Naive thymus-derived CD8-positive, alpha-beta T cell (primary cell): ENCODE measurements at places on chromosomes 2 and 18.

DNA sequence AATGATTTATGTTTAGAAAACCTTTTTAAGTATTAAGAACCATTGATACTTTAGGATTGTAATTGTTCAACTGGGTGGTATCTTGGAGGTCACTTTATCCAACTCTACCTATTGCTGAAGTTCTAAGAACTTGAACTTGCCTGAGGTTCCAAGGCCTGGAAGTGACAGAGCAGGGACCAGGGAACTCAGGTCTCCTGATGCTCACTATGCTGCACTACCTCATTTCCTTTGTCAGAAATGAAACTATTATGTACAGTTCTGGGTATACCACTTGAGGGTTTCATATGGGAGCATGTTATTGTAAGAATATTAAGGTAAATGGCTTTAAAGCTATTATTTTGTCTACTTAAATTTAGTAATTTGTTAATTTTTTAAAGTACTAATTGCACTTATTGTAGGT lies 3.0 kb downstream of the MBD5 start:
- DNase-seq, result peak; percentile 19

GRCh38 chr18:76405681-76406356 lies 89.2 kb downstream of the ZNF516 start:
- peak; percentile 82 for DNase-seq

DNA sequence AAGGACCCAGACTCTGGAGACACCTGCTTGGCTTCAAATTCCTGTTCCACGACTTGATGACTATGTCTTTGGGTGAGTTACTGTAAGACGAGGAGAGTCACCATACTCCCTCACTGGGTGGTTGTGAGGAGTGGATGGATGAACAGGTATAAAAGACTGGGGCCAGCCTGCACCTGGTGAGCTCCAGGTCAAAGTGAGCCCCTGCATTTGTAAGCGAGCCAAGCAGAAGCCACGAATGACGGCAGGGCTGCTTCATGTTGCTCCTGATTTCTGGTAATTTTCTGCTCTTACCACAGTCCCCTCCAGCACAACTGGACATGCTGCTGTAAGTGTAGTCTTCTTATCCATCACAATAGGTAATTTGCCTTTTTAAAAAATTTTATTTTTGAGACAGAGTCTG lies 86.6 kb downstream of the POLR1A start:
- DNase-seq, result no peak

DNA sequence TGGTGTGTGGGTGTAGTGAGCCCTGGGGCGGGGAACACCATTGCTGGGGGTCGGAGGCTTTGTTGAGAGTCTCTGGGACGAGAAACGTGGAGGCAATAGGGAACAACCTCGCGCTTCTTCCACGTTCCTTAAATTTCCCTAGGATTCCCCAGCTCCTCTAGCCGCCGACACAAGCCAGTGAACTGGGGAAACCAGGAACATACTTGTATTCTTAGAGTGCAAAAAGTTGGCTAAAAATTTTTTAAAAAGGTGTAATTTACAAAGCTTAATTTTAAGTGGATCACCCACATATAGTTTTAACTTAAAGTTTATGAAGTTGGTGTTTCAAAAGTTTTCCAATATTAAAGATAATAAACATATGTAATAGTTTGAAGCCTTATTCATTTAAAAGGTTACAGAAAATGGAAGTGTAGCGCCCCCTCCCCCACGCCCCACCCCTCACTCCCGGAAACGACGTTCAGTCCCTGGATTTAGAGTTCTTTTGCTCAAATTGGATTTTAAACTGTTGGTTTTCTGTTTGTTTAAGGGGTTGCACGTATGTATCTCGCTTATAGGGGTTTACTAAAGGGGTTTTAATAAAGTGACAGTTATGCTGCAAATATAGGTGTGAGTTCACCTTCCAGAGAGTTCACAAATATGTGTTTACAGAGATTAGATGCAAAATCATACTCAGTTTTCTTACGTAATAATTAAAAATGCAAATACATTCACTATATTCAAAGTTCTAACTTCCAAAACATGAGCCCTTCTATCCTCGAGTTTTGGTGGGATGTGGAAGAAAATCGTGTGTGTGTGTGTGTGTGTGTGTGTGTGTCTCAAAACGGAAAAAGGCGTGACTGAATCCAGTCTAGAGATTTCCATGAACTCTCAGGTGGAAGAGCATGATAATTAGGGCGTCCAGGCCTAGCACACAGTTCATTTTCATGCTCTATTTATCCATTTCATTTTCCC lies 872 bp downstream of the DSG2 start:
- DNase-seq, result no peak

DNA sequence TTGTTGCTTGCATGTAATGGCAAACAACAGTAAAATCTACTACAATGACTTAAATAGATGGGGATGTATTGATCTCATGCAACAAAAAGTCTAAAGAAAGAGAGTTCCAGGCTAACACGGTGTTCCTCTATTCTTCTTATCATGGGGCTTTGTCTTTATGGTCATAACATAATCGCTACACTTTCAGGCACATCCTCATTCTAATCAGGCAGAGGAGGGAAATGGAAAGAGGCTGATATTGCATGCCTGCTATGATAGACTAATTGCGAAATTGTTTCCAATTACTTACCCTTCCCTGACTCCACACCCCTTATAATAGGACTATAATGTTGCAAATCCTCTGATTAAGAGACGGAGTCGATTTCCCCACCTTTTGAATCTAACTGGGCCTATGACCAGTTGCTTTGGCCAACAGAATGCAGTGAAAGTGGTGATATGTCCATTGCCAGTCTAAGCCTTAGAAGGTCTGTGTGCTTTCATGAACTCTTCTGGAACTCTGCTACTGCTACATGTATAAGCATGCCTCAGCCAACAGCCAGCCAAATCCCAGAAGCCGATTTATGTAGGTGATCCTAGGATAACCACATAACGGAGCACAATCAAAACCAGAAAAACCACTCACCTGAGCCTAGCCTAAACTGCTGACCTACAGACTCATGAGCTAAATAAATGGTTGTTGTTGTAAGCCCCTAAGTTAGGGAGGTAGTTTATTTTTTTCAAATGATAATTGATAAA lies 180.3 kb upstream of the TACR1 start:
- no peak for DNase-seq

GRCh38 chr2:77387324-77387723 lies 134.9 kb downstream of the LRRTM4 start:
- DNase-seq, result no peak

- no peak for DNase-seq
Observed at GRCh38 chr2:46327627-46328026, 30.4 kb downstream of the EPAS1 start.

DNA sequence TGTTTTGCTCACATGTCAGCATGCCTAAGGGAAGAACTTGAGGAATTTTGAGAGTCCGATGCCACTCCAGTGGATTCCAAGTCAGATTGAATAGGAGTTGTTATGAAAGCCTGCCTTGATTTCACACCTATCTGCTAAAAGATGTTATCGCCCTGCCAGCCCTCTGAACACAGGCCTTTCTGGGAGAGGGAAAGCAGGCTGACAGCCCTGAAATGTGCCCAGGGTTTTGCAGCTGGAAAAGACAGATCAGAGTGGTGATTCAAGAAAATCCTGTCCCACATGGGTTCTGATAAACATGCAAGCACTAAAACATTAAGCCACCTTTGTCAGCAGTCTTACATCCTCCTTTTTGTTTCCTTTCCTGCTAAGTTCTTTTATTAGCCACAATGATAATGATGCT lies 1752.9 kb upstream of the CELF4 start:
- no peak for DNase-seq
